A549 (cell line): ENCODE measurements at places on chromosomes 5 and 9.

DNA sequence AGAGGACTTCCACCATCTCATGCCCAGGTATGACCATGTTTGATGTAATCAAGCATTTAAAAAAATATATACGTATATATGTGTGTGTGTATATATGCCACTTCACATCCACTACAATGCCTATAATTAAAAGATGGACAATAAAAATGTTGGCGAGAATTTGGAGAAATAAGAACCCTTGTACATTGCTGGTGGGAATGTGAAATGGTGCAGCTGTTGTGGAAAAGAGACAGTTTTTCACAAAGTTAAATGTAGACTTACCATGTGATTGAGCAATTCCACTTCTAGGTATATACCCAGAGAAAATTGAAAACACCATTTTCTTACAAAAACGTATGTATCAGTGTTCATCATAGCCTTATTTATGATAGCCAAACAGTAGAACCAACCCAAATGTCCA, 229.2 kb upstream of the WWC1 start:
- DNase-seq = no peak

GRCh38 chr9:130663258-130663976, 977 bp upstream of the PRDM12 start:
- no peak for DNase-seq

DNA sequence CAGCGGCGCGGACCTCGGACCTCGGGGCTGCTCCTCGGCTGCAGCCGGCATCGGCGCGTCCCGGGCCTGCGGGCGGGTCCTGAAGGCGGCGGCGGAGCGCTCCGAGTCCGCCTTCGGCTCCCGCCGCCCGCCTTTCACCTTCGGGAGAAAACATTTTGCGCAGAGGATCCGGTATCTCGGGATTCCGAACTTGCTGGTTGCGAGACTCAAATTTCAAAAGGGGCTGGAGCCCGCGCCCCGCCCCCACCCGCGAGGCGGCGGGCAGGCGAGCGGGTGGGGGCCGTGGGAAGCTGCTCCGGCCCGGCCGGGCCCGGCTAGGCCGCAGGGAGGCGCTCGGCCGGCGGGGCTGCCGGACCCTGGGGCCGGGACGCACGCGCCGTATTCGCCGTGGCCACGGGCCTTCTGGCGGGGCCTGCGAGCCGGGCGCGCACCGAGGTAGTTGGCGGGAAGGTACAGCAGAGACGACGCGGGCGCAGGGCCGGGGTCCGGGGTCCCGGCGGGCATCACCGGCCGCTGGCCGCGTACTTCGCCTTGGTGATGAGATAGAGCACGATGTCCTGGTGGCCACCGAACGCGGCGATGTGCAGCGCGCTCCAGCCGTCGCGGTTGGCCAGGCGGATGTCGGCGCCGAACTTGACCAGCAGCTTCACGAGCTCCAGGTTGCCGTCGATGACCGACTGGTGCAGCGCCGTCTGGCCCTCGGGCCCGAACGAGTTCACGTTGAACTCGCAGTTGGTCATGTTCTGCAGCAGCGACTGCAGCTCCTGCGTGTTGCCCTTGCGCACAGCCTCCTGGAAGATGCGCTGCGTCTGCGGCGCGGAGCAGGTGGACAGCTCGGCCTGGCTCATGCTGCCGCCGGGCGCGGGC, 757 bp downstream of the NRARP start:
- no peak for DNase-seq

DNA sequence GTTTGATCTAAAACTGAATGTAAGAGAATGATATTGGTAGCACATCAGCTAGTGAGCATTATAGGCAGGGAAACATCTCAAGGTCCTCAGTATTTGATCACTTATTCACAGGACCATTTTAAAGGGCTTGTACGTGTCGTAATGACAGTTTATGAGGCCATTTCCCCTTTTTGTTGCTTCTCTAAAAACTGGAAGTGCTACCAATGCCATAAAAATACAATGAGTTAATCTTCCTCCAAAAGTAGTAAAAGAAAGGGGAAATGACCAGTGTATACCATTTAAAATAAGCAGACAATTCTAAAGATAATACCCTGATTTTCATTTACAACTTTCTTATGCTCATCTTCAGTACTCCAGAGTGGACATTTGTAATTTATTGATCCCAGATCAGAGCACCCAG, 285.8 kb upstream of the PCSK5 start:
- no peak for DNase-seq

DNA sequence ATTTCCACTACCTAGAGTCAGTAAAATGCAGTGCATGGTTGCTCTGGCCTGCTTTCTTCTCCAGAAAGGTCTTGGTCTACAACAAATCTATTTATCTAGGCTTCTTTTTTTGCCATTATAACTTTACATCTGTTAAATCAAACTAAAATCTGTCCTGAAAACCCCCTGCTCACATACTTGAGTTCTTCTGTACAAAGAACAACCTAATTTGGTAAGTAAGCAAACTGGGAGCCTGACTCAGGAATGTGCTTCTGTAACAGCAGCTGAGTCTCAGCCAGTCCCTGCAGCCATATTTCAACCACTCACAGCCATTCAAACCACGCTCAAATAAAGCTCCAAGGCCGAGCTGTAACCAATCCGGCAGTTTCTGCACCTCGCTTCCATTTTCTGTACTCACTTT, 95.8 kb downstream of the PLPP1 start:
- DNase-seq = peak; percentile 29

DNA sequence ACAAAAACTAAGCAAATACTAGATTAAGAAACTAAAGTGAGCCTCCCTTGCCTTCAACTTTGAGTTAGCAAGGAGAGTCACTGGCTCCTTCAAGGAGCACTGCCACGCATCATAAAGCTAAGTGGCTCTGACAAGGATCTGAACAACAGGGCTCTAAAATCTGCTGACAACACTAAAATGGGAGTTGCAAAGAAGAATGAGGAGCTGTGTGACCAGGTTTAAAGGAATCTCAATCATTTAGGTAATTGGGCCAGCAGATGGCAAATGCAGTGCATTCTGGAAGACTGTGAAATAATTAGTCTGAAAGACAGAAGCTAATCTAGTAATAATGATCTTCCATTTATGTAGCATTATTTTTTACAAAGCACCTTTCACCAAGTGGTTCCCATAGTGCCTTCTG, 297.0 kb upstream of the TAS2R1 start:
- DNase-seq = no peak

GRCh38 chr9:982394-983230, 6.2 kb downstream of the DMRT3 start:
- DNase-seq = no peak

GRCh38 chr9:99398241-99398640, 176.2 kb downstream of the SEC61B start:
- DNase-seq = no peak

- peak; percentile 24 for DNase-seq
Observed at GRCh38 chr9:127132921-127133647, 10.6 kb upstream of the ANGPTL2 start.

GRCh38 chr5:122400938-122401337, 88.9 kb downstream of the SNCAIP start:
- no peak for DNase-seq

DNA sequence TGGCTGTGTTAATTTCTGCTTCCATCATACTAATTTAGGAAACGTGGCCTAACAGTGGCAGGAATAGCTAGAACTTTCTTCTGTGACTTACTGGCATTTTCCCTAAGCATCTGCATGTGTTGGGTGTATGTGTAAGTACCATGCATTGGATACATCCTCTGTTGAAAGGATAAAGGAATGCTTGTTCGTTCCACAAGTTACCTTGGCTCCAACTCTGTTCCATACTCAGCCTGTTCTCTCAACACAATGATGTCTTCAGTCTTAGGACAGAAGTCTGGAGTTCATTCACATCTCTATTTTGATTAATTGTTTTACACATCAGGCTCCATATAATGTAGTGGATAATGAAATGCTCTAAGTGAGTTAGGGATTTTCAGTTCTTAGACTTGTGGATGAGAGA, 190.1 kb upstream of the DMRT1 start:
- no peak for DNase-seq

- DNase-seq = no peak
Observed at GRCh38 chr5:126513703-126514102, 81.3 kb downstream of the ALDH7A1 start.

- no peak for DNase-seq
Observed at GRCh38 chr5:11062397-11062796, 301.4 kb upstream of the DAP start.

DNA sequence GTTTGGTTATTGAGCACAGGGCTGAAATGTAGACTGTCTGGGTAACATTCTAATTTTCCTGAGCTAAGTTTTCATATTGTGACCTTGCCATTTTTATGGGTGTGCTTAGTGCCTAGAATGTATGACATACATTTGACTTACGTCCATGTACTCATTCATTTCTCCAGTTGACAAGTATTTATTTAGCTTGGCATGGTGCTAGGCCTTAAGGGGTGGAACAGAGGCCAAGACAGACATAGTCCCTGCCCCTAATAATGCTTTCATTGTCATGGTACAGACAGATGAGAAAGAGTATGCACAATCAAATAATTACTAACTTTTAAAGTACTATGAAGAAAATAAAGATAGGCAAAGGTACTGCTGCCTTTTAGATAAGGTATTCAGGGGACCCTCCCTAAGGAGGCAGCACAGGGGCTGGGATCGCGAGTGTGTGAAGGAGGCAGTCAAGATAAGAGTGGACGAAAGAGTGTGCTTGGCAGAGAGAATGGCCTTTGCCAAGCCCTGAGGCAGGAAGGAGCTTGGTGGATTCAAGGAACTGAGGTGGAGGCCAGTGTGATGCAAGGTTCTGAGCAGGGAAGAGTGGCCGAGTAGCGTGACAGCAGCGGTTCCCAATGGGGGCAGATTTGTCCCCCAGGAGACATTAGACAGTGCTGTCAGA, 128.0 kb downstream of the PIP5K1B start:
- no peak for DNase-seq

DNA sequence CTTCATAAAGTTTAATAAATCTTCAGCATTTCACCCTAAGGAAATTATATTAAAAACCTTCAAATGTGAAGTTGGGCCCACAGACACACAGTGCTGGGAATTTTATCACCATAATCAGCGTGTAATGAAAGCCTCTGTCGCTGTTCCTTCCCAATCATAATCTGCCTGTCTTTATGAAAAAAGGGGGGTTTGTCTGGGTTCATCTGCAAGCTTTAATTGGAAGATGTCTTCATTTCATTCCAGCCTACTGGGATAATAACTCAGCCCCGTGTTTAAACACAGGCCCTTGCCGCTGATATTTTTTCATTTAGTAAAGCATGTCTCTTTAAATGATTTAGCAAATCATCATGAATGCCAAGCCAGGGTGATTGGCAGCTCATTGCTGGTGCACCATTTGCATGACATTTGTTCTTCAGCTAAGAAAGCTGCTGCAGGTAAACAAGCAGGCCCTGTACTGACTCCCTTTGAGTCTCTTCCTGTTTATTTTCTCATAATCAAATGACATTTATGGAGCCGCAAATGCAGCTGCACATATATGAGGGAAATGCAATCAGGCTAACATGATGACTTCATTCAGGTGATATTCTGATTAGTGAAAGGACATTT, 362.9 kb upstream of the TLE4 start:
- DNase-seq = no peak
